Activated naive CD4-positive, alpha-beta T cell (primary cell): ENCODE measurements at places on chromosomes 12 and 14.

GRCh38 chr12:2295941-2296461, 243.2 kb downstream of the CACNA1C start:
- DNase-seq = no peak

- DNase-seq = peak; percentile 56
These were observed 674 bp downstream of the NIN start for GRCh38 chr14:50830044-50830931.

- DNase-seq = no peak
These were observed 877.0 kb upstream of the TMEM132C start for GRCh38 chr12:127389923-127390322.

DNA sequence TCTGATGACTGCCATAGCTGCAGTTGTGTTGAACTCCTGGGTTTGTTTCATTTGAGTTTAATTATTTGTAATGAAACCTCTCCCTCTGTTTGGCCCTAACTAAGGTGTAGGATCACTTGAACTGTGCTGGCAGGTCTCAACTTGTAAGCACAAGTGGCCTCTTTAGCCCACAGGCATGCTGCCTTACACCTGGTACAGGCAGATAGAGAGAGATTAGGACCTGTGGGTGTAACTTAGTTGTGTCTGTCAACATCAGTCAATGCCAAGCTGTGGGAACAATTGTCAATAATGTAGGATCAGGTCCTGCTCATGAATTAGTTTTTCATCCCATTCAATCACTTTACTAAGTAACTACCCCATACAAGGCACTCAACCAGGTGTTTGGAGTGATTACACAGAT, 263.0 kb upstream of the G2E3 start:
- no peak for DNase-seq

DNA sequence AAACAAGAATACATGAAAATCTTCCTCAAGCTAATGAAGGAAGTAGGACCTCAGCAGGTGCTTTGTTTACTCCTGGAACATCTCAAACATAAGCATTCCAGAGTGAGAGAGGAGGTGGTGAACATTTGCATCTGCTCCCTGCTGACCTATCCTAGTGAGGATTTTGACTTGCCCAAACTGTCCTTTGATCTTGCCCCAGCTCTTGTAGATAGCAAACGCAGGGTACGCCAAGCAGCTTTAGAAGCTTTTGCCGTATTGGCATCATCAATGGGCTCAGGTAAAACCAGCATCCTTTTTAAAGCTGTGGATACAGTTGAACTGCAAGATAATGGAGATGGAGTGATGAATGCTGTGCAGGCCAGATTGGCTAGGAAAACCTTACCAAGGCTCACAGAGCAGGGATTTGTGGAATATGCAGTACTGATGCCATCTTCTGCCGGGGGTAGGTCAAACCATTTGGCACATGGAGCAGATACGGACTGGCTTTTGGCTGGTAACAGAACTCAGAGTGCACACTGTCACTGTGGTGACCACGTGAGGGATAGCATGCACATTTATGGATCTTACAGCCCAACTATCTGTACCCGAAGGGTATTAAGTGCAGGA, 1.9 kb downstream of the TOGARAM1 start:
- no peak for DNase-seq
